ENCODE measurements at places on chromosomes 16 and 17.

GRCh38 chr17:8952191-8952590 lies 13.3 kb downstream of the PIK3R5 start:
- no peak for DNase-seq

DNA sequence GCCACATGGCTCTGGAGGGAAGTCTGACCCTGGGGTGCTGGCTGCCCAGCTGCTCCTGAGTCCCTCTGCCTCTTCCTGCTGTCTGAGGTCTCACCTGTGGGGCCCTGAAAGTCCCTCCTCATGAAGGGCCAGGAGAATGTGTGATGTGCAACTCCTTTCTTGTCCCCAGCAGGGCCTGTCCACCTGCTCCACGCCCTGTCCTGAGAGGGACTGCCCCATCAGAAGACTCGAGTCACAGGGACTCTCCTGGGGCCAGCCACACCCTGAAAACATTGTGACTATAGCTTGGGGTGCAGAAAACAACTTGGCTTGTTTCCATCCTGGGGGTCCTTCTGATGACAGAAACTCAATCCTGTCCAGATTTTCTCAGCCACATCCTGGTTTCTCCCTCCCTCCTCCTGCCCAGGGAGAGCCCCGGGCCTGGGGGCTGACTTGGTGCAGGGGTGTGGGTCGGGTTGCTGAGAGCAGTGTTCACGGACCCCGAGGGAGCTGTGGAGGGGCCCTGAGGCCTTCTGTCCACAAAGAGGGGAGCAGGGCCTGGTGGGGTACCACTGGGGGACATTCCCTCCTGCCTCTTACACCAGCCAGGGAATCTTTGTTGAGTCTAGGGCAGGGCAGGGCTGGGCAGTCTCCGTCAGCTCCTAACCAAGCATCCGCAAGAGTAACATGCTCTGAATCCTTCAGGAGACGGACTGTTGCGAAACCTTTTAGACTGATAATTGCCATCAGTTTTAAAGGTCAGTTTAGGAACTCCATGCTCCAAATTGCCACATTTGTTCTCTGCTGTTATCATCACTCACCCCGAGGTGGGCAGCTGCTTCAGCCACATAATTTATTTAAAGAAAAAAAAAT lies 45.9 kb downstream of the NT5M start:
- DNase-seq = peak; percentile 73

DNA sequence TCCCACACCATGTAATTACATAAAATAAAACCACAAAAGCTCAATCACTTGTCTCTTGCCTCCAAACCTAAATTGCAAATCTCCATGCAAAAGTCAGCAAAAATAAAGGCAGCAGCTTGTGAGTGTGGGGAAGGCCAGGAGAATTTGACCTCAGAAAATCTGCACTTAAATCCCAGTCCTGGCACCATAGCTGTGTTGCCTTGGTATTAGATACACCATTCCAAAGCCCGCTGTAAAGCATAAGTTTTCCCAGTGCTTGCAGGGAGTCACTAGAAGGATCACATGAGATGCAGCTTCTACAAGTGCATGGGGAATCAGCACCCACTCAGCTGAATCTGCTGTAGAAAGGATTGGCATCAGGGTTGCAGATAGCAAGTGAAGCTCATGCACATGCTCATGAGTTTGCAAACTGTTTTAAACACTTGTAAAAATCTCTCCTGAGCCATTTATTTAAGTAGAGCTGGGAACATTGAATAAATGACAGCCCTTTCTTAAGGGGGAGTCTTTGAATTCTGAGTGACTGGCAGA lies 495.0 kb upstream of the HSBP1 start:
- DNase-seq = no peak

GRCh38 chr17:79160980-79161636 lies 86.5 kb downstream of the ENGASE start:
- peak; percentile 72 for DNase-seq

DNA sequence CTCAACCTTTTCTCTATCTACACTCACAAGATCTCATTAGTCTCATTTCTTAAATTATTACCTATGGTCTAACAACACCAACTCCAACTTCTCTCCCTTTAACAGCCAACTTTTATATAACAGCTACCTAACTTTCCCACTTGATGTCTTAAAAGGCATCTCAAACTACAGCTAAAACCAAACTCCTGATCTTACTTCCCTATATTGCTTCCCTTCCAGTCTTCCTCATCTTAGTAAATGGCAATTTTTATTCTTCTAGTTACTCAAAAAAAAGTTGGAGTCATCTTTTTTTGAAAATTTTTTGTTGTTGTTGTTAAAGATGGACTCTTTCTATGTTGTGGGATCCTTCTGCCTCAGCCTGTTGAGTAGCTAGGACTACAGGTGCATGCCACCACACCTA lies 15.3 kb downstream of the SRR start:
- no peak for DNase-seq

GRCh38 chr17:34008125-34008524 lies 247.0 kb upstream of the CCL2 start:
- no peak for DNase-seq

DNA sequence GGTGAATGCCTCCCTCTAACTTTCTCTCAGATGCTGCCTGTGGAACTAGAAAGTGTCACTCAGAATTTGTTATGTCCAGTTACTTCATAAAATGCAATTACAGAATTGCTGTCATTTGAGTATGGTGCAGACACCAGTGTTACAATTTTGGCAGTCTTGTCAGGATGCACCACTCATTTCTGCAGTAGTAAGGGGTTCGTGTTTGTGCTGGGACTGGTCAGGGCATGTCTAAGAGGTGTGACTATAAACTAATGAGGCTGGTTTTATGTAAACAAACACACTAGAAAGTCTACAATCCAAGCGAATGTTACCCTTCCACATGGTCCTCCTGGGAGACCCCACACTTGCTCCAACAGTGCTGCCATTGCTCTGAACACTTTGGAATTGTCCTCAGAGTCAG lies 206.2 kb downstream of the ANKFN1 start:
- no peak for DNase-seq

DNA sequence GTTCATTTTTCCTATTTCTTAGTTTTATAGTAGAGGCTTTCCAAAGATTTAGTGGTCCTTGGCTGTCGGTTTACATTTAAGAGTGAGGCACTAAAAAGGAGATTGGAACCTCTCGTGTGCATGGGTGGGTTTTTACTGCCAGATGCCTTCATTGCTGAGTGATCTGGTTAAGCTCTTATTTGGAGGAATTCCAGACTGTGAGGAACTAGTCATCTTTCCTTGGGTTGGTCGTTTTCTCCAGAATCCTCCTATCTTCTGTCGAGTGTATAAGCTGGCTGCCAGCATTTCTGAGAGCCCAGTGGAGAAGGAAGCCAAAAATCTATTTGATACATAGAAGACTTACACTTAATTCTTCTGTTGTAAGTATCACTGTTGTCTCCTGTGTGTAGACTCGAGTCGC lies 22.6 kb downstream of the IST1 start:
- no peak for DNase-seq

DNA sequence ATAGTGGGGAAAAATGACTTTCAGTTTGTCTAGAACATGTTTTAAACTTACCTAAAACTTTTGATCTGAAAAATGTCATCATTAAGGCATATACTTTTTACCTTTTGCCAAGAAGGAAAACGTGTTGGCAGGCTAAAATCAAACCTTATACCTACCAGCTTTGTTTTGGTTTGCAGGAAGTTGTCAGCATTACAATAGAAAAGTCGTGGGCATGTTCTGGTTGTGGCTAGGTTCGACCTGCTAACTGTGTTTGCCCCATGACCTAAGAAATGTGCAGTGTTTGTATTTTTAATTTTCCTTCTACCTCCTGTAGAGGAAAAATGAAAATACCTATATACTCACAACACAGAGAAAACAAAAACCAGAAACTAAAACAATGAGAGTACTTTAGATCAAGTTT lies 13.0 kb downstream of the SKAP1 start:
- DNase-seq = no peak

- no peak for DNase-seq
Observed at GRCh38 chr16:48822431-48822830, 212.5 kb upstream of the N4BP1 start.

Data from SJCRH30 (cell line).